Astrocyte (in vitro differentiated cells and primary cell): ENCODE measurements at places on chromosomes 3 and 15. TPM values are rescaled to one million over a fixed set of nuclear protein-coding genes. Genes with fewer than 3 reads are reported as not detected.

GRCh38 chr15:39936187-39936586, 2.3 kb downstream of the EIF2AK4 start:
- peaks cover 22% of the 10 kb centered on the region for H3K4me1 ChIP-seq
- DNase-seq: peak; percentile 88
- H3K27ac ChIP-seq: peak overlapping the region; percentile 32
- H3K36me3 ChIP-seq: peaks cover 14% of the 10 kb centered on the region

GRCh38 chr3:23829242-23829934, 23.6 kb downstream of the UBE2E1 start:
- no peaks in the 10 kb centered on the region for H3K36me3 ChIP-seq
- H3K4me3 ChIP-seq: no peak overlapping the region
- H3K27ac ChIP-seq: no peak overlapping the region
- DNase-seq: no peak

GRCh38 chr3:7444886-7445285, 584.0 kb downstream of the GRM7 start:
- H3K27ac ChIP-seq: no peak overlapping the region
- no peaks in the 10 kb centered on the region for H3K27me3 ChIP-seq
- H3K4me3 ChIP-seq: no peak overlapping the region
- H3K4me1 ChIP-seq: no peaks in the 10 kb centered on the region
- DNase-seq: no peak
- H3K36me3 ChIP-seq: no peaks in the 10 kb centered on the region

- no peaks in the 10 kb centered on the region for H3K36me3 ChIP-seq
- no peak overlapping the region for H3K27ac ChIP-seq
- H3K27me3 ChIP-seq: no peaks in the 10 kb centered on the region
- no peak overlapping the region for H3K4me3 ChIP-seq
- H3K4me1 ChIP-seq: peaks cover 17% of the 10 kb centered on the region
- DNase-seq: no peak
Measured at GRCh38 chr3:111667621-111668239, 72.6 kb upstream of the ZBED2 start.

DNA sequence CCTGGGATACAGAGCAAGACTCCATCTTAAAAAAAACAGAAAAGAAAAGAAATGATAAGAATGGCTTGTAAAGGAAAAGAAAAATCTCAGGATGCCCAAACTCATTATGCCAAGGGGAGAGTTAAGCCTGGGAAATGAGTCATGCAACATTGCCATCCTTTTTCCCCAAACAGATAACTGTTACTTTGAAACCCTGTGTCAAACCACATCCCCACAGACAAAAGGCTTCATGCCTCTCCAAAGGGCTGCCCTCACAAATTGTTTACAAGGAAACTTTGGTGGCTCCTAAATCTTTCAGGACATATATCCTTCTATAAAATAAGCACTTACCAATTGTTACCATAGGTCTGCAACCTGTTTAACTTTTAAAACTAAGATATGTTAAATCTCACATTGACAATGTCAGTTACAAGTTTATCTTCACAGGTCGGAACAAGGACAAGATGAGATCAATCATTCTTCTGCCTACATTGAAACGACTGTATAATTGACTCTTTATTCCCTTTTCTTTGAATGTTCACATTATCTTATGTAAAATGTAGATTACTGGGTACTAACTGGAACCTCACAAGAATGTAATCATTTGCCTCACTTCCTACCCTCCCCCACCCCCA, 18.6 kb upstream of the SENP7 start:
- no peaks in the 10 kb centered on the region for H3K4me1 ChIP-seq
- H3K4me3 ChIP-seq: no peak overlapping the region
- H3K36me3 ChIP-seq: no peaks in the 10 kb centered on the region
- no peak for DNase-seq
- H3K27me3 ChIP-seq: peaks cover 5% of the 10 kb centered on the region

- H3K36me3 ChIP-seq: no peaks in the 10 kb centered on the region
- H3K4me3 ChIP-seq: peak overlapping the region; percentile 96
- DNase-seq: peak; percentile 41
Measured at GRCh38 chr15:84715441-84716035, 401 bp downstream of the SEC11A start.

DNA sequence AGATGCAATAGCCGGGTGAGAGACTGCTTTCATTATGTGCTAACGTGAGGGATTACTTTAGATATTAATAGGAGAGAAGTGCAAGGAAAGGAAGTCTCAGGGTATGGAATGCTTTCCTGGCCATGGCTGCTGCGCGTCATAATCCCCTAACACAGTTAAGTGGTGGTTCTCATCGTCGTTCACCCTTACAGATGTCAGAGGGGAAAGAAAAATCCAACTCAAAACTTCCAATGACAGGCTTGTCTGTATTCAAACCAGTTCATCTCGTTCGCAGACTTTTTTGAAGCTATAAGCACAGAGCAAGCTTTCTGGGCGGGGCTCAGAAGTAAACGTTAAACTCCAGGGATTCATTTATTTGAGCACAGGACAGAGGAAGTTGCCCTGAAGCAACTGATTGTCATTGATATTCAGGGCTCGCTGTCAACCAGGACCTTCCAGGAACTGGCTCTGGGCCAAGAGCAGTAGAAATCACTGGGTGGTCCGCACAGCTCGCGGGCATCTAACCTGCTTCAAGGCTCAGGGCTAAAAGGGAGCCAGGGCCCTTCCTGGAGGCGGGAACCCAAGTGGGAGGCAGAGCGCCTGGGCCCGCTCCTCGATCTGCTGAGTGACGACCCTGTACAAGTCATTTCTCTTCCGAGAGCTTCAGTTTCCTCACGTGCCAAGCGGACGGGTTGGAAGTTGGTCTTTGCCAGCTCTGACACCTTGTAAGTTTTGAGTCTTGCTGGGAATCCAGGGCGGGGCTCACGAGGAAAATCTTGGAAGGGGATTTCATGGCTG, 1.1 kb upstream of the LPP start:
- H3K4me3 ChIP-seq: peak overlapping the region; percentile 73
- peak overlapping the region; percentile 99 for H3K27ac ChIP-seq
- H3K4me1 ChIP-seq: peaks cover 33% of the 10 kb centered on the region
- H3K36me3 ChIP-seq: no peaks in the 10 kb centered on the region

DNA sequence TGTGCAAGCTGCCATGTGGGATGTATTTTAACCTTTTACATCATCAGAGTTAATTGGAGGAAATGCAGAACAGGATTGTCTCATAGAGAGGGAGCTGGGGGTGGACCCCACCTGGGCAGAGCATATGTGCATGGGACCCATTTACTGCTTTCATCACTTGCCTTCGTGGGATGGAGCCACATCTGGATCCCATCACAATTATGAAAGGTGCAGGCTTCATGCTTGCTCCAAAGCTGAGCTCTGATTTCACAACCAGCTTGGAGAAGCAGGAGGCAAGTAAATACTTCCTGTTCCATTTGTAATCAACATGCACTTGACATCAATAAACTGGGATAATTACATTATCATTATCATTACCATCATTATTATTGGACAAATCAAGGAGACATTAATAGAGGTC, 161.9 kb downstream of the ALDH1A2 start:
- H3K27me3 ChIP-seq: no peaks in the 10 kb centered on the region
- H3K27ac ChIP-seq: no peak overlapping the region
- DNase-seq: no peak
- H3K4me1 ChIP-seq: no peaks in the 10 kb centered on the region
- H3K36me3 ChIP-seq: no peaks in the 10 kb centered on the region

- no peaks in the 10 kb centered on the region for H3K36me3 ChIP-seq
- no peak overlapping the region for H3K27ac ChIP-seq
- DNase-seq: no peak
Measured at GRCh38 chr3:181998828-181999227, 287.1 kb downstream of the SOX2 start.

TLR9 gene
- total RNA-seq: 0.25 and 0.36 TPM in 2 replicates

ZNF620 gene
- total RNA-seq: 2.9 and 4.2 TPM in 2 replicates
